ENCODE measurements at places on chromosomes 7 and 10.

GRCh38 chr10:21171197-21171935 is 274.3 kb upstream of the NEBL start:
- no peak for DNase-seq

DNA sequence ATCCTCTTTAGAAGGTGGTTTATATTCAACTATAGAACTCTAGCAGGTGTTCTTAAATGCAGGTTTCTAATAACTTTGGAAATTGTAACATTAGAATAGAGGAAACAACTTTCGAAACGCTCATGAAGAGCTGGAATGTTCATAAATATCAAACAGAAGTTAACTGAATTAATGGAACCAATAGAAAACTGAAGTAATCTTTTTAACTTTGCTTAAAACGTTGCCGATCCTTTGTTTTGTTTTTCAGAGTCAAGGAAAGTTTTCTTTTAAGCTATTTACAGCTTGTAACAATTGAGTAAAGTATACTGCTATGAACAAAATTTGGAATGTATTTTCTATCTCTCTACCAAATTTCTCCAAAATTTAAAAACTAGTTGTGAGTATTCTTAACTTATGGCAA is 19.0 kb upstream of the CLDN3 start:
- no peak for DNase-seq

GRCh38 chr7:67018940-67019339 is 22.3 kb downstream of the TYW1 start:
- DNase-seq: no peak

GRCh38 chr10:4099202-4099601 is 314.2 kb upstream of the KLF6 start:
- DNase-seq: no peak

- no peak for DNase-seq
Observed at GRCh38 chr10:7601023-7601656, 65.6 kb downstream of the ITIH5 start.

- DNase-seq: no peak
Observed at GRCh38 chr7:26011039-26011696, 140.8 kb upstream of the NFE2L3 start.

- DNase-seq: peak; percentile 11
Observed at GRCh38 chr7:92404170-92404614, 43.1 kb upstream of the GATAD1 start.

- DNase-seq: no peak
Observed at GRCh38 chr7:155408651-155409586, 49.0 kb upstream of the EN2 start.

- no peak for DNase-seq
Observed at GRCh38 chr10:131692686-131693334, 208.0 kb upstream of the PPP2R2D start.

DNA sequence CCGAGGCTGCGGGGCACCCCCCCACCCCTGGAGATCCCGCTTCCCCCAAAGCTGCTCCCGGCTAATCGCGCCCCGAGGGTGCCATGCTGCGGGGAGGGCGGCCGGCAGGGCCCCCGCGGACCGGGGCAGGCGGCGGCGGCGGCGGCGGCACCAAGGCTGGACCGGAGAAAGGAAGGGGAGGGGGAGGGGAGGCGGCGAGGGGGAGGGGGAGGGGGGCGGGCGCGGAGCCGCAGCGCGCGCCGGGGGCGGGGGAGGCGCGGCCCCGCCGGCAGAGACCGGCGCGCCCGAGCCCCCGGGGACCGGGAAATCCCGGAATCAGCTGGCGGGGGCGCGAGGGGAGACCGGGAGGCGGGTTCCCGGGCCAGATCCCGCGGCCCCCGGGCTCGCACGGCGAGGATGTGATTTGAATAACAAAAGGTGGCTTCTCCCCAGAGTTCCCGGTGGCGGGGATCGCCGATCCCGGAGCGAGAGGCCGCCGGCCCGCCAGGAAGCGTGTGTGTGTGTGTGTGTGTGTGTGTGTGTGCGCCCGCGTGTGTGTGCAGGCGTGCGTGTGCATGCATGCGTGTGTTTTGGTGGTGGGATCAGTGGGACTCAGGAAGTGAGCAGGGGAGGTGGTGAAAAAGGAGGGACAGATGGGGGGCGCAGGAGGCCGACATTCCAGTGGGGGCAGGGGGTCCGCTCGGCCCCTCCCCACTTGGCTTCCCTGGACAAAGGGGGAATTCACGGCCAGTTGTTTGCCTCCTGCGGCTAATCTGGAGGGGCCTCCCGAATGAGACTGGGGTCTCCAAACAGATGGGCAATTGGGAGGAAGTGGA is 99.5 kb downstream of the HIP1 start:
- no peak for DNase-seq

DNA sequence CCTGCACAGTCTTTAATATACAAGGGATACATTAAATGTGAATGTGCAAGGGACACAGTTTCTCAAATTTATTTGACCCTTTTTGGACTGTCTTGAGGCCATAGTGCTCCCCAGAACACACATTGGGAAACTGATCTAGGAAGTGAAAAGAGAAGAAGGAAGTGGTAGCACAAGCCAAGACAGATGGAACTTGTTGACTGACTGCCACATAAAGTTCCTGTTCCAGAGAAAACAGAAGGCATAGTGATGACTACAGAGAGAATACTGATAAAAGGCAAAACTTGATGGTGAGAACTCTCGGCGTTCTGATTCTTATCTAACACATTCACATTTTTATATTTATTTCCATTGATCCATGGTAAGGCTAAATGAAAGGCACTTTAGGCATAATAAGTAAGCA is 1216.4 kb downstream of the CNTNAP2 start:
- DNase-seq: no peak

DNA sequence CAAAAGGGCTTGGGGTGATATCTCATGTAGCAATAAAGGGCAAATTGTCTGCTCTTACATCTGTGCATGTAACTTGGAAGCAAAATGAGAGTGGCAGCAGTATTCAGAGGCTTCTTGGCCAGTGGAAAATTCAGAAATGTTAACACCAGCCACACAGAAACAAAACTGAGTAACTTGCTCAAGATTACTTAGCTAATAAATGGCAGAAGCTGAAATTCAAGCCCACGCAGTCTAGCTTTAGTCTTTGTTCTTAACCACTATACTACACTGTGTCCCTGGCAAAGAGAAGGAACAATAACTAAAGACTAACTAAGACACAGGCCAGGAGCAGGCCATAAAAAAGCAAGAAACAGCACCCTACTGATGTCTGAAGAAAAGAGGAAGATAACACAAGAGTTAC is 185.9 kb upstream of the ASAH2 start:
- DNase-seq: no peak

DNA sequence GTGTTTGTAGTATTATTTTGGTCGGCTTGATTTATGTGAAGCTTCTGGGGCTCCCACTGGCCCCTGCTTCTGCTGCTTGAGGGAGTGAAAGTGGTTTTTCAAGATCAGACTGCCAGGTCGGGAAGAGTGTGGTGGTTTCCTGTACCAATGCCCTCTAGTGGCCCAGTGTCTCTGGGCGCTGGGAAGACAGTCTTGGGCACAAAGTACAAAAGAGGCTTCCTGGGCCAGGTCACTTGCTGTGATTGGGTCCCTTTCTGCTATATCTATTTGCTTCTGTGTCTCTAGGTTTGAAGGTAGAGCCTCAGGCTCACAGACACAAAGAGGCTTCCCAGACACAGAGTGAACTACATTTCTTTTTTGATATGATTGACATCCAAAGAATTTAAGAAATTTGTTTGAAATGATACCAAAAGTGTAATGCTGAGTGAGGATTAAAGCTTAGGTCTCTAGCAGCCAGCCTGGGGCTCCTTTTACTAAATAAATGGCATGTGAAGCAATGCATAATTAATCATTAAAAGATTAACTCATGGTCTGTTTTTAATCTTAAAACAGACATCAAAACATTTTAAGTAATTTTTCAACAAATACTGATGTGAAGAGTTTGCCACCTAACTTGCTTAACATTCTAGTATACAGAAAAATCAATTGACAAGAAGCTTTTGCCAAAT is 36.3 kb downstream of the ABCB1 start:
- no peak for DNase-seq

DNA sequence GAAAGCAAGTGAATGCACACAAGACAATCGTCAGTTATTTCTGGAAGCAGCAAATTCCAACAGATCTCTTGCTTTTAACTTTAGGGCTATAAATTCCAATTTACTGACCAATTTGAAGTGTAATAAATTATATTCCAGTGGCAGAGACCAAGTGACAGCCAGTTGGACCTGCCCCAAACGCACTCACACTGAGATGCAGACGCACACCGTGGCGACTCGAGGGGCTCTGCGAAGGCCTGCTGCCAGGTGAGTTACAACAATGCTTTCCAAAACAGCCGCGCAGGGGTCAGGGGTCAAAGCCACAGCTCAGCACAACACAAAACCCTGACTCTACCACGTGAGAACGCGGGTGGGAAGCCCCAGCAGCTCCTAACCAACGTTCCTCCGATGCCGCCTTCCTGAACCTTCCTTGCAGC is 97.4 kb downstream of the ZRANB1 start:
- DNase-seq: no peak

- DNase-seq: no peak
Observed at GRCh38 chr7:136104269-136104603, 127.1 kb upstream of the MTPN start.

DNA sequence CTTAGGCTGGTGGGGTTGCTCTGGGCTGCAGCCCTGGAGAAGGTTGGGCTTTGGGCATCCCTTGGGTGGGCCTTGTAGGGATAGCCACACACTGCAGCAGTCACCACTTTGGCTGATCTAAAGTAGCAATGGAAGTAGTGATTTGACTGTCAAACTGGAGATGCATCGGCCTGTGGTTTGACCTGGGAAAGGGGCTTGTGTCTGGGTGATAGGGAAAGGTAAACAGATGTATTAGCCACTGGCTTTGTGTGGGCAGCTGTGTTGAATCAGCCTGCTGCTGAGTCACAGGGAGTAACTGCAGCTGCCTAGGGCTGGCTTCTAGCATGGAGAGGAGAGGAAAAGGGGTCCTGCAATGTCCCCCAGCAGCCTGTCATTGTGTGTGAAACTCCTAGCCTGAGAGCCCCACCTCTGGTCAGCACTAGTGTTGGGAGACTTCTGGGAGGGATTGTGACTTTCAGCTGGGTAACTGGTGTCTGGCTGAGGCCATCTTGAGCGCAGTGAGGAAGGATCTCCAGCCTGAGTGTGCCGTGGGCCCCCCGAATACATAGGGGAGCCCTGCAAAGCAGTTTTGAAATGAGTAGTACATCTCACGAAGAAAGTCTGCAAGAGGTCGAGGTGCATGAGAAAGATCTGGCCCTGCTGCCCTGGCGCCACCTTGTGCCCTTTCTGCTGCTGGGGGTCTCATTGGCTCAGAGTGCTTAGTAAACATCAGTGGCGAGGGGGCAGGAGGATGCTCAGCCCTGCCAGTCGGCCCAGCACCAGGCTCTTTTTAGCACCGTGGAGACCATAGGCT is 117.3 kb downstream of the FANK1 start:
- no peak for DNase-seq

GRCh38 chr7:117165656-117166055 is 157.2 kb downstream of the WNT2 start:
- no peak for DNase-seq

DNA sequence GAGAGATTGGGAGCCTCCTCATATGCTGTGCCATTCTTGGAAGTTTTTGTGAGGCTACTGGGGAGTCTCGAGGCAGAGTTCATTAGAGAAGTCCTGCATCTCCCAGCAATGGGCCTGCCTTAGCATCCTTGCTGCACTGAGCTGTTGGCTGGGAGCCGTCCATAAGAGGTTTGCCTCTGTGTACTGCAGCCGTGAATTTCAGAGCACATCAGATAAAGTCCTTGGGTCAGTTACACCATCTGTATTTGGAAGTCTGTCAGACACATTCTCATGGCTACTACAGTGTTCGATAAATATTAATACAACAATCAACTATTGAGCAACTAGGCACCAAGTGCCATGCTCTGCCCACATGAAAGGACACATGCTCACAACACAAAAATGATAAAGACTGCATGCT is 100.5 kb upstream of the SEC61G start:
- no peak for DNase-seq

DNA sequence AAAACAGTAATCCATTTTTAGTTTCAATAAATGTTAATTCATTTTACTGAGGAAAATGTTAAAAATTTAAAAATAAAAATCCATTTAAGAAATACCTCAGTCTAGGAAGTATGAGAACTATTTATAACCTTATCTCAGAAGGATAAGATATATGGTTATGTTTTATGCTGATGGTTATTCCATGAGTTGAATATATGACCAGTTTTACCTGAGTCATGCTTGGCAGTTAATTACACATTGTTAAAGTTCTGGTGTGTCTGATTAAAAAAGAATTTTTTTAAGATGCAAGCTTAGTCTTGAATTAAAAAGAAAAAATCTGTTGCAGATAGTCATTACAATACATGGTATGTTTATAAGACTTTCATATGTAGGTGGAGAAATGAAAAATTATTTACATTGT is 191.7 kb downstream of the ARL4A start:
- no peak for DNase-seq

DNA sequence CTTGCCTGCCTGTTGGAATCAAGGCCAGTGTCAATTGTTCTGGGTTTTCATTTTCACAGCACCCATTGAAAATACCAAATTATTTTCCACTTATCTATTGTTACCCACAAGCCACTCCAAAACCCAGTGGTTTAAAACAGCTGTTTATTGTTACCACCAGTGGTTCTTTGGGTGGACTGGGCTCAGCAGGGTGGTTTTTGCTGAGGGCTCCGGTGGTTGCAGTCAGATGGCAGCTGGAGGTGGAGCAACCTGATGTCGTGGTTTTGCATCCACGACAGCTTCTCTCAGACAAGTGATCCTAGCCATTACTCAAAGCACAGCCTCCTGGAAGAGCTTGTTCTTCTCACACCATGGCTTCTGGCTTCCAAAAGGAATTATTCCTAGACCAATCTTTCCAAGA is 235.1 kb upstream of the ADARB2 start:
- DNase-seq: no peak

DNA sequence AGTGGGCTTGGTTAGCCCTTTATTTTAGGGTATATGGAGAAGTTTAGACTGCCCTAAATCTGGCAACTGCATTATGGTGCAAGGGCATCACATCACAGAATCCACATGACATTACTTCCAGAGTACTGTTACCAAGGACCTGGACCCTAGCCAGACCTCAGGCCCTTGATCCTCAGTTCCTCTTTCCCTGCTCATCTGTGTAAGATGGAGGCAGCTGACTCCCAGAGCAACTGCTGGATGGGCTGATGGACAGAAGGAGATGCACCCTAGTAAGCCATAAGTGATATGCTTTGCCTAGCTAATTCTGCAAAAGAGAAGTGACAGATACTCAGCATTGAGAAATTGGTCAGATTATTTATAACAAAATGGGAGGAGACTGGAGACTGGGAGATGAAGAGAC is 131.7 kb downstream of the DYNC1I1 start:
- no peak for DNase-seq

GRCh38 chr10:110226926-110227641 is 19.7 kb downstream of the MXI1 start:
- DNase-seq: peak; percentile 65

- no peak for DNase-seq
Observed at GRCh38 chr7:55171157-55171556, 152.3 kb downstream of the EGFR start.

- no peak for DNase-seq
Observed at GRCh38 chr7:13258386-13258785, 571.0 kb downstream of the ARL4A start.

Measured in activated gamma-delta T cell treated with anti-CD3 and anti-CD28 coated beads, Interleukin-2, amount 50 U/mL, for 16 hours (primary cell).